GM23248 (cell line): ENCODE measurements at places on chromosomes 6 and 20. TPM values are rescaled to one million over a fixed set of nuclear protein-coding genes. Genes with fewer than 3 reads are reported as not detected.

DNA sequence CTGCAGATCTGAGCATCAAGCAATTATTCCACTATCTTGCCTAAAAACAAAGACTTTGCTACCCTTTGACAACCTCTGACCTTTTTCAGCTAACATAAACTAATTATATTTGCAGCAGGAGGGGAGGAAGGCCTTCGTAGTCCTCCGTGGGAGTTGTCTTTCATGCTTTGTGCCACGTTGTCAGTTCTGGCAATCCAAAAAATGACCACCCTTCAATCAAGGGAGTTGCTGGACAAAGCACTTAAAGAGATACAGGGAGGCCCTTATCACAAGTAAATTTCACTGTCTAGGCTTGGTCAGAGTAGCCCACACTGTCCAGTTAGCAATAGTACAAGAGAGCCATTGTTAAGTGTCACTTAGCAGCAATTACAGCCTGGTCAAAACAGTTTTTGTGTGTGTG is 578.9 kb downstream of the HAO1 start:
- DNase-seq = no peak

Gene LRRC1
- total RNA-seq = 1.8 and 5.6 TPM in 2 replicates

- DNase-seq = peak; percentile 14
These were observed 22.7 kb downstream of the SLC12A5 start for GRCh38 chr20:46051556-46052308.

DNA sequence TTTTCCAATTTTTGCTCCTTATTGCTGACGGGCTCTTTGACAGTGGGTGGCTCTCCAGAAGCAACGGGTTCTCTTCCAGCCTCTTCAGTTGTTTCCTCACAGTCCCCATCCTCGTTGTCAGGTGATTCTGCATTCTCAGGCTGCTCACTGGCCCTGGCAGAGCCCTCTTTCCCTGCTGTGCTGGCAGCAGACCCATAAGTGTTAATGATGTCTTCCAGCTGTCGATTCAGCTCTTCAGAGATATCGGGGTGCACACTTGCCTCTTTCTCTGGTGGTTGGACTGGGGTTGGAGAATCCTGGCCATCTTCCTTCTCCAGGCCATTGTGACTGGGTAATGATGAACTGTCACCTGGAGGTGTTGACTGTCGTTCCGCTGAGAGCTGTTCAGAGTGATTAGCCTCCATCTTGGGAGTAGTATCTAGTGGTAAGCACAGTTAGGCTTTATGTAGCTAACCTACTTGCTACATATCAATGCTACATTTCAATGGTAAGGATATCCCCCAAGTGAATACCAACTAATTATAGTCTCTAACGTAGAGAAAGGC is 3.2 kb downstream of the TXLNB start:
- DNase-seq = no peak

DNA sequence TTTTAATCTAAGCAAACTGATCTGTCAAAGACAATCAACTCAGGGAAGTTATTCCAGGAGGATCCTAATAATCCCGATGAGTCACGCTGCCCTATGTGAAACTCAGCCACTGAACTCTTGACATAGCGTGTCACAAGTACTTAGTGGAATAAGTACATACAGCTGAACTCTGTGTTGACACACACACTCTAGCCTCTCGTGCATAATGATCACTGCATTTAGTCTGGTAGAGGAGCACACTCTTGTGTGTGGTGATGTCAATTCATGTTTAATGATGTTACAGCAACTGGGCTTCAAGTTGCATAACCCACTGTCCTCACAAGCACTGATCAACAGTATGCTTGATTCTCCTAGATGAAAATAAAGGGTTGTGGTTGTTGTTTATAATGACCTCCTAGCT is 148.3 kb downstream of the HACE1 start:
- peak; percentile 61 for DNase-seq

DNA sequence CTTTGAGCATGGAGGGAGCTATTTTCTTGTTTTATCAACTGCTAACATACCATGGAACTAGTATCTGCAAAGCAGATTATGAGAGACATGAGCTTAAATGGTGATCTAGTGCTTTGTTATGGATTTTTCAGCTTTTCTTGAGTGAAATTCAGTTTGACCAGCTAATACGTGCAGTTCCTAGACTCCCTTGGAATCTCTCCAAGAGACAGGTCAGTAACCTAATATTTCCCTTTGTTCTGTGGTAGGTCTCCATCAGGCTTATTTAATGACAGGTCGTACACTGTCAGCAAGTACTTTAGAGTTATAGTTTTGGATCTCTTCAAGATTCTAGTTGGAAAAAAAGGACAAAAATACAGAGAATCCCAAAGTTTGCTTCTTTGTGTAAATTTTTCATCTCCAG is 43.9 kb downstream of the HDAC2 start:
- DNase-seq = no peak
